ENCODE measurements at places on chromosomes 1 and 21. TPM values are rescaled to one million over a fixed set of nuclear protein-coding genes. Genes with fewer than 3 reads are reported as not detected.

OR6F1 gene
- polyA plus RNA-seq: not detected

SELL gene
- 1,885 TPM for polyA plus RNA-seq

- peak; percentile 28 for DNase-seq
These were observed 129.2 kb downstream of the ADAMTS1 start for GRCh38 chr21:26715878-26716506.

KCNJ6 gene
- not detected for polyA plus RNA-seq

GRCh38 chr1:231734417-231734816 lies 107.8 kb downstream of the DISC1 start:
- DNase-seq: no peak

DNA sequence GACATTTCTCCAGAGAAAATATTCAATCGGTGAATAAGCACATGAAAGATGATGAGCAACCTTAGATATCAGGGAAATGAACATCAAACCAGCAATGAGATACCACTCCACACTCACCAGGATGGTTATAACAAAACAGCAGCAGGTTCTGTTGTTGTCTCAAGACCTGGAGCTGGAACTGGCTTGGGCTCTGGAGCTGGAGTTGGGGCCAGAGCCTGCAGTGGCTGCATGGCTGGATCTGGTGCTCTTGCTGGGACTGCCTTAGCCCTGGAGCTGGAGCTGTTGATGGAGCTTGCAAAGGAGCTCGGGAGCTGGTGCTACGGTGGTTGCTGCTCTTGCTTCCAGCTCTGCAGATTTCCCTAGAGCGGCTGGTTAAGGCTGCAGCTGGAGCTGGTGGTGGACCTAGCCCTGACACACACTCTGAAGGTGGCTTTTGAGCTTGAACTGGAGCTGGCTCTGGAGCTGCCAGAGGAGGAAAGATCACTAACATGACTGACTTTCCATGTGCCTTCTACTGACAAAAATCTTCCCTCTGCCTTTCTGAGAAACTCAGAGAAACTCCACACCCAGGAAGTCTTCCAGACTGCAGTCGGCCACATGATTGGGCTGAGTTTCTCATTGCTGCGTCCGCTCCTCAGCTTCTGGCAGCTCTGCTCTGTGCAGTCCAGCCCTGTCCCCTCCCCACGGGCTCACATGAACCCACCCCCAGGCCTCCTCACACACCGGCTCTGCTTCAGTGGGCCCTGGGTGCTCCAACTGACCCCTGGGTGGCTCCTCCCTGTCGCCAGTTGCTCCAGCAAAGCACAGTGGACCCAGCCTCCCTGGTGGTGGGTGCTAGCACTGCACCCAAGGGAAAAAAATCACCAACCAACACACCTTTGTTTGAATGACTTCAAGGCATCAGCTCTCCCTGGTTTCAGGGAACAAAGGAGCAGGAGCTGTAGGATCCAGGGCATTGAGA lies 139.1 kb upstream of the FMN2 start:
- DNase-seq: no peak

CHD5 gene
- polyA plus RNA-seq: not detected

LGR6 gene
- not detected for polyA plus RNA-seq

MIXL1 gene
- not detected for polyA plus RNA-seq

C1QTNF12 gene
- 1.1 TPM for polyA plus RNA-seq

DNA sequence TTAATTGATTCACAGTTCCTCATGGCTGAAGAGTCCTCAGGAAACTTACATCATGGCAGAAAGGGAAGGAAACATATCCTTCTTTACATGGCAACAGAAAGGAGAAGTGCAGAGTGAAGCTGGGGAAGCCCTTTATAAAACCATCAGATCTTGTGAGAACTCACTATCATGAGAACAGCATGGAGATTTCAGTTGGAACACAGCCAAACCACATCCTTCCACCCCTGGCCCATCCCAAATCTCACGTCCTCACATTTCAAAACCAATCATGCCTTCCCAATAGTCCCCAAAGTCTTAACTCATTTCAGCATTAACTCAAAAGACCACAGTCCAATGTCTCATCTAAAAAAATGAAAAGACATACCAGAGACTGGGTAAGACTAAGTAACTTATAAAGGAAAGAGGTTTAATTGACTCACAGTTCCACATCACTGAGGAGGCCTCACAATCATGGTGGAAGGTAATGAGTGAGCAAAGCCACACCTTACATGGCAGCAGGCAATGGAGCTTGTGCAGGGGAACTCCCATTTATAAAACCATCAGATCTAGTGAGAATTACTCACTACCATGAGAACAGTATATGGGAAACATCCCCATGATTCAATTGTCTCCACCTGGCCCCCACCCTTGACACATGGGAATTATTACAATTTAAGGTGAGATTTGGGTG lies 105.2 kb downstream of the MRPL39 start:
- DNase-seq: peak; percentile 70

OPRD1 gene
- polyA plus RNA-seq: not detected

IGSF5 gene
- not detected for polyA plus RNA-seq

- peak; percentile 65 for DNase-seq
These were observed 2.3 kb downstream of the DENND4B start for GRCh38 chr1:153944005-153944826.

DNA sequence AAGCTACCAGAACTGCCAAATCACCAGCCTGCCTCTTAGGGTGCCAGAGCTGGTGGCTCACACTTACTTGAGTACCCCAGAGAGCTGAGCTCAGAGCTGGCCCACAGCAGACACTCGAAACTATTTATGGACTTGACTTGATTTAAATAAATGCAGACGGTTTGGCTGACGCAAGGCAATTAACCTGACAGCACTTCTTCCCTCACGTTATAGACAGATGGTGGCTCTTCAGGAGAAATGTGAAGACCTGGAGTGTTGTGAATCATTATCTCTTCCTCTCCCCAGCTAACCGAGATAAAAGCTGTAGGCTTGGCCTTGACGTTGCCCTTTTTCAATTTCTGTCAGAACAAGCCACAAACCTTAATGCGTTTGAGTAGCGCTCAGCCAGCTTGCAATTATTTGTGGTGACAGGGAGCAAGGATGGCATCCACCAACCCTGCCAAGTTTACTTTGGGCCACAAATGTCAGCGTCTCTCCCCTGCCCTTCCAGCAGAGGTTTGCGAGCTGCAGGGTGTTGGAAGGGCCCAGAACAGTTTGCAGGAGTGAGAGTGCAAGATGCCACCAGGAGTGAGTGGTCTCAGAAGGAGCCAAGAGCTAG lies 34.0 kb upstream of the BCAR3 start:
- no peak for DNase-seq

Measured in CD14-positive monocyte (primary cell).